ENCODE measurements at places on chromosomes 6 and 20.

GRCh38 chr20:62048346-62048761 lies 17.3 kb downstream of the TAF4 start:
- no peak for DNase-seq

DNA sequence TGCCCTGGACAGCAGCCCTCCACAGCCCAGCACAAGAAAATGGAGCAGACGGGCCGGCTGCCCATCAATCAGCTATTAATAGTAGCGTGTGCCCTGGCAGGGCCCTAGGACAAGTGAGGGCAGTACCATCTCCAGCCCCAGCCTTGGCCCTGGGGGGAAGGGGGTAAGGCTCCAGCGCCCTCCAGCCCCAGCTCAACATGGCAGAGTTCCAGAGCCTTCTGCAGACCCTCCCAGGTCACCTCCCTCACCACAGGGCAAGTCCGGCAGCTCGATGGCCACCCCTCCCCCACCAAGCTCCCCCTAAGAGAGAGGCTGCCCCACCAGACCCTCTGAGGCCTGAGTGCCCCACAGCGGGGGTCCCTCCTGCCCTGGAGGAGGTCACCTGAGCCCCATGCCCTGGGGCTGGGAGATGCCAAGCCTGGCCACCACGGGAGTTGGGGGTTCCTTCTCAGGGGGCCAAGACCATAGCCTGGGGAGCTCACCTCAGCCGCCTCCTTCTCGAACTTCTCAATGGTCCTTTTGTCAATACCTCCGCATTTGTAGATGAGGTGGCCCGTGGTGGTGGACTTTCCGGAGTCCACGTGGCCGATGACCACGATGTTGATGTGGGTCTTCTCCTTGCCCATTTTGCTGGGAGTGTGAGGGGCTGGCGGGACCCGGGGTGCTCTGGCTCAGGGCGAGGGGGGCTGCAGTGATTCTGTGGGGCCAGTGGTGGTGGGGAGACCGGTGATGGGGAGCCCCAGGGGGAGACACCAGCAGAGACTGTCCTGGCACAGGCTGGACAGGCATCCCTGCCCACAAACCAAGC lies 1.5 kb downstream of the EEF1A2 start:
- no peak for DNase-seq

GRCh38 chr20:41177636-41178035 lies 40.3 kb downstream of the PLCG1 start:
- no peak for DNase-seq

DNA sequence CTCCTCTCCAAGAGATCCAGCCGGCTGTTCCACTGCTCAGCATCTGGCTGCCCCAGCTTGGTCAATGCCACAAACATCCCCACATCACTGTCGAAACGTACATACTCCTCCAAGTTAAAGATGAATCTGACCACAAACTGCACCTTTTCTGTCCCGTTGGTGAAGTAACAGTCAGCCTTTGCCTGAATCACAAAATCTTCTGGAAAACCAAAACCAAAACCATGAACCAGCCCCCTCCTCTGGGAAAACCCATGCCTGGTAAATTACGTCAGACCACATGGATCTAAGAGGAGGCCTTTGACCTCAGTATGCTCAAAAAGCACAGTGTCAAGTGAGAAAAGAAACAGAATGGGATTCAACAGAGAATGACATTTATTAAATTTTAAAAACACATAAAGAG lies 1.7 kb downstream of the HLA-DOB start:
- DNase-seq, result no peak

- DNase-seq, result no peak
These were observed 125.3 kb downstream of the SYCP2 start for GRCh38 chr20:59807909-59808728.
